ENCODE measurements at places on chromosomes 3 and 15.

DNA sequence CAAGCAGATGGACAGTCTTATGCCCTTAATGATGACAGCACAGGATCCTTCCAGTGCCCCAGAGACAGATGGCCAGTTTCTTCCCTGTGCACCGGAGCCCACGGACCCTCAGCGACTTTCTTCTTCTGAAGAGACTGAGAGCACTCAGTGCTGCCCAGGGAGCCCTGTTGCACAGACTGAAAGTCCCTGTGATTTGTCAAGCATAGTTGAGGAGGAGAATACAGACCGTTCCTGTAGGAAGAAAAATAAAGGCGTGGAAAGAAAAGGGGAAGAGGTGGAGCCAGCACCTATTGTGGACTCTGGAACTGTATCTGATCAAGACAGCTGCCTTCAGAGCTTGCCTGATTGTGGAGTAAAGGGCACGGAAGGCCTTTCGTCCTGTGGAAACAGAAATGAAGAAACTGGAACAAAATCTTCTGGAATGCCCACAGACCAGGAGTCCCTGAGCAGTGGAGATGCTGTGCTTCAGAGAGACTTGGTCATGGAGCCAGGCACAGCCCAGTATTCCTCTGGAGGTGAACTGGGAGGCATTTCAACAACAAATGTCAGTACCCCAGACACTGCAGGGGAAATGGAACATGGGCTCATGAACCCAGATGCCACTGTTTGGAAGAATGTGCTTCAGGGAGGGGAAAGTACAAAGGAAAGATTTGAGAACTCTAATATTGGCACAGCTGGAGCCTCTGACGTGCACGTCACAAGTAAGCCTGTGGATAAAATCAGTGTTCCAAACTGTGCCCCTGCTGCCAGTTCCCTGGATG, 198.7 kb downstream of the AKAP13 start:
- no peak for DNase-seq

DNA sequence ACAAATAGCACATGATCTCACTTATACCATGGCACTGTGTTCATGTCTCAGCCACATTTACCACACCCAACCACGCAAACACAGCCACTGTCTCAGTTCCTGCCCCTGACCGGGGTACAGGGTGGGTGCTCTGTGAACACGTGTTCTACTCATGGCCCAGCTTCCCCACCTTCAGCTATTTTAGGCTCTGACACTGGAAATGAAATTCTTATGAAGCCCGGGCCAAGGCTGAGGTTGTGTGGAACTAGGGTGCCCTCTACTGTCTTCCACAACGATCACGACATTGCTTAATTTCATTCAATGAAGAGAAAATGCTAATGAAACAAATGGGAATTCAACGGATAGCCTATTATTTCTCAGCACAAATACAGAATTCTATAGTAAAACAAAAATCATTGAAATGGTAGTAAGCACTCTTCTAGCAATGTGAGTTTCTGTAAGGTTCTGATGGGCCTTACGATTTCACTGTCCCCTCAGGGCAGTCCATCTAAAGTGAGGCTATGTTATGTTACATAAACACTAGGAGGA, 2.1 kb upstream of the GABRA5 start:
- no peak for DNase-seq

DNA sequence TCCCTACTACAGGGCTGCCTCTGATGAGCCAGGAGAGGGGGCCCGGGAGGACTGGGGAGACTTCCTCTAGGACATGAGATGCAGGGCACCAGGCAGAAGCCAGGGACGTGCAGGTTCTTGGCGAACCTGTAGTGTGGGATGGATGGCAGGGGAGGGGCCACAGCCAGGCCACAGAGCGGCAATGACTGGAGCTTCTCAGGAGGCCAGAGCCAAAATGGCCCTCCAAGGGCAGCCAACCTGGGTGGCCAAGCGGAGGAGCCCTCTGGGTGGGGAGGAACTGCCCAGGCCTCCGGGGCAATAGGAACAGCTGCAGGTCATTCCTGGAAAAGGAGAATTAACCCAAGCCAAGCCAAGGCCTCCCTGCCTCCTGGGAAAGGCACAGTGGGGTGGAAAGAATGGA, 224.5 kb downstream of the XXYLT1 start:
- DNase-seq: no peak

GRCh38 chr3:142858043-142858442, 30.8 kb downstream of the PCOLCE2 start:
- no peak for DNase-seq

DNA sequence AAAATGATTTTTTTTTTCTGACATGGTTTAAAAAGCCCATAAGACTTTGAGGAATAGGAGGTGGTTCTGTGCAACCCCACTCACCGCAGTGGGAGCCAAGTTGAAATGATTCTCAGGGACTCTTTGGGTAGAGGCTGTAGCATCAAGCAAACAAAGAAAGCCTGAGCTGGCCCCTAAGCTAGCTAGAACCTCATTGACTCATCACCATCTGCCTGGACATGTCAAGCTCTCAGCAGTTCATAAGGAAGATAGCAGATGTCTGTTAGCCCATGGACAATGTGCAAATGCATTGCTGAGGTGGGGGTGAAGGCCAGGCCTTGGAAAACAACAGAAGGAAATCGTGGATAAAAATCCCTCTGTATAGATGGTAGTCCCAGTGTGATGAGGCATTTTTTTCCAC, 234.8 kb downstream of the NR2F2 start:
- no peak for DNase-seq

DNA sequence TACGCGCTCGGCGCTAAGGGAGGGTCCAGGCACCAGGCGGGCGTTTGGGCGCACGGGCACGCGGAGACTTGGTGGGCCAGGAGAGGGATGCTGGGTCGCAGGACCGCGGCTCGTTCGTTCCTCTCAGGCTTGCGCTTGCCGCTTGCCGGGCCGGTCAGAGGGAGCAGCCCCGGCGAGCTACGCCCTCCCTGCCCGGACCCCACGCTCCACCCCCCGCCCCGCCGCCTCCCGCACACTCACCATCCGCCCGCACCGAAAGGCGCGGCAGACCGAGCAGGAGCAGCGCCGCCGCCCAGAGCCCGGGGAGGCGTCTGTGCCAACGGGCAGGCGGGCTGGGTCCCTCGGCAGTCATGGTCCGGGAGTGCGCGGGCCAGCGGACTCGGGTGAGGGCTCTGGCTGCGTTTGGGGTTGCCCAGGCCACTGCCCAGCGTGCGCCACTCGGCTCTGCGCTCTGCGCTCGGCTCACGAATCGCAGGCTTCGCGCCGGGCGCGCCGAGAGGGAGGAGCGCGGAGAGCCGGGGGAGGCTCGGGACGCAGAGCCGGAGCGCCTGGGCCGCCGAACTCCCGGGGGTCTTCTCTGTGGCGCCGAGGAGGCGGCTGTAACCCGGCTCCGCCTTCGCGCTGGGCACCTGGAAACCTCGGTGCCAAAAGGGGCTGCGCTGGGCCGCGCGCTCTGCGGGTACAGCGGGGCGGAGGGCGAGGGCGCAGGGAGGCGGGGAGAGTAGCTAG, at the start of gene SUSD5:
Gene SUSD5 (minus strand): TSS at position 365 of the 729 bp plus-strand sequence. CDS start 13 bp downstream, at position 352.
- no peak for DNase-seq

DNA sequence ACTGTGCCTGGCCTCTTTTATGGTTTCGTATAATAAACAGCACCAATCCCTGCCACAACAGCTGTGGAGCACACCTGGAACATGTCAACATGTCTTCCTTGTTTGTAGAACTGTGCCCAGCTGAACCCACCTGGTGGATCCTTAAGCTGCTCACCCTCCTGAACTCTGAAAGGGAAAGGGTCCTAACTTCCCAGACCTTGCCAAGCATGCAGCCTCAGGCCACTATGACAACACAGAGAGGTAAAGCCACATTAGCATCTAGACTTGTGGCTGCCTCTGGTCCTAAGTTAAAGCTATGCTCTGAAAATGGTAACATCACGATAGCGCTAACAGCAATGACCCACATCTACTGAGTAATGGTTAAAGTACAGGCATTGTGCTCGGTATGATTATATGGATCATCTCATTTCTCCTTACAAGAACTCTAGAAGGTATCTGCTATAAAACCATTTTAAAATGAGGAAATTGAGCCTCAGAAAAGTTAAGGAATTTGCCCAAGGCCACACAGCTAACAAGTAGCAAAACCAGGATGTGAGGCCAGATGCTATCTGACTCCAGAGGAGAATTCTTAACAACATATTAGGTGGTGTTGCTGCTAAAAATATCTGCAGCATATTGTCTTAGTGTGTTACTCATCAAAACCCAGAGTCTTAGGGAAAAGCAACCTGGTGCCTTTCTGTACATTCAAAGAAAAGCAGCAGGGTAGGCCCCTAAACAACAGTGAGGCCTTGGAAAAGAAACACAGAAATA, 23.1 kb upstream of the HERC1 start:
- no peak for DNase-seq

GRCh38 chr3:89612027-89612426, 504.6 kb downstream of the EPHA3 start:
- DNase-seq: no peak

GRCh38 chr15:45185903-45186770, 1.6 kb downstream of the SHF start:
- DNase-seq: no peak

DNA sequence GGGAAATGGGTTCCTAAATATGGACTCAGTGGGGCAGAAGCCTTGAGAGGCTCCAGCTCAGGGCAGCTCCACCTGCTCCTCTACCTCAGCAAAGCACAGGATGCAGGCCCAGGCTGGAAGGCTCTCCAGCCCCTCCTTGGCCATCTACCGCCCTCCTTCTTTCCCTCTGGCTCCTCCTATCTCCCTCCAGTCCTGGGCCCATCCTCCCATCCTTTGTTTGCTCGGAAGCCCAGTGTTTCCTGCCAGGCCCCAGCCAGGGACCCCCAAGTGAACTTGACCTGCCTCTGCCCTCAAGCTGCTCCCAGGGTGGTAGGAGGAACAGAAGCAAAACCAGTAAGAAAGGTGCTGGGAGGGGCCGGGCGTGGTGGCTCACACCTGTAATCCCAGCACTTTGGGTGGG, 20.1 kb downstream of the MAPKAPK3 start:
- DNase-seq: no peak

DNA sequence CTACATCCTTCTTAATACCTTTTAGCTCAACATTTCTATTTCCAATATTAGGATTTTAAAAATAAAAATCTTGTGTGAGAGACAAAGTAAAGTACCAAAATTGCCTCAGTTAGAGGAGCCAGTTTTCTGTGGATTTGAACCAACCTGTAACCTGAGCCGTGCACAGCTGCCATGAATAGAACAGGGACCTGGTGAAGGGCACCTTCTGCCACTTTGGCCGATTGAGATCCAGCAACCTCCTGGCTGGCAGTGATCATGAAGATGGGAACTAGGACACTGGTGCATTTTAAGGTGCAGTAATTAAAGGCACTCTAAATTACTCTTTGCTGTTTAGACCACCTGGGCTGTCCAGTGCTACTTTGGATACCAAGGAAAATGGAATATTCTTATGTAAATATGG, 34.3 kb upstream of the TRAK1 start:
- DNase-seq: no peak

DNA sequence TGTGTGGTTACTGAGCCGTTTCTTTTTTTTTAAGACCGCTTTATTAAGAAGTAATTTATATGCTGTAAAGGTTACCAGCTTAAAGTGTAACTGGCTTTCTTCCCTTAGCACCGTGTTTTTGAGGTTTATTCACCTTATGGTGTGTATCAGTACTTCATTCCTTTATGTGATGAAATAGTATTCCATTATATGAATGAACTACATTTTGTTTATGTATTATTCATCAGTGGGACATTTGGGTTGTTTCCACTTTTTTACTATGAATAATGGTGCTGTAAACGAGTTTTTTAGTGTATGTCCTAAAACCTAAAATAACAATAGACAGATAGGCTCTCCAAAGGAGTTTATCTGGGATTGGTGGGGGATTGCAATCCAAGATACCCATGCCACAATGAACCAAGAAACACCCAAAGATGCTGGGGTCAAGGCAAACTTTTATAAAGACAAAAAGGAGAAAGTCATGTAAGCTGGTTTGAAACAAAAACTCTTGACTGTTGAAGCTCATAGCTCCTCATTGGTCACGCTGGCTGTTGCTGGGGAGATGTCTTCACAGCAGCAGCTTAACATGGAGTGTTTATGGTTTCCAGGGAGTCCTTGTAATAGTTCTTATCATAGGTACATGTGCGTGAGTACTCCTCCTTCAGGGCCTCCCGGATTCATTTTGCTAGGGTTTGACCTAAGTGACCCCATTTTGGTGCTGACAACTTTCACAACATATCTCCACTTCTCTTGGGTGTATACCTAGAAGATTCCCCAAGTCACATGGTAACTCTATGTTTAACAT, 16.0 kb downstream of the TM2D3 start:
- no peak for DNase-seq

- DNase-seq: no peak
Measured at GRCh38 chr3:69370901-69371301, 15.0 kb downstream of the FRMD4B start.

DNA sequence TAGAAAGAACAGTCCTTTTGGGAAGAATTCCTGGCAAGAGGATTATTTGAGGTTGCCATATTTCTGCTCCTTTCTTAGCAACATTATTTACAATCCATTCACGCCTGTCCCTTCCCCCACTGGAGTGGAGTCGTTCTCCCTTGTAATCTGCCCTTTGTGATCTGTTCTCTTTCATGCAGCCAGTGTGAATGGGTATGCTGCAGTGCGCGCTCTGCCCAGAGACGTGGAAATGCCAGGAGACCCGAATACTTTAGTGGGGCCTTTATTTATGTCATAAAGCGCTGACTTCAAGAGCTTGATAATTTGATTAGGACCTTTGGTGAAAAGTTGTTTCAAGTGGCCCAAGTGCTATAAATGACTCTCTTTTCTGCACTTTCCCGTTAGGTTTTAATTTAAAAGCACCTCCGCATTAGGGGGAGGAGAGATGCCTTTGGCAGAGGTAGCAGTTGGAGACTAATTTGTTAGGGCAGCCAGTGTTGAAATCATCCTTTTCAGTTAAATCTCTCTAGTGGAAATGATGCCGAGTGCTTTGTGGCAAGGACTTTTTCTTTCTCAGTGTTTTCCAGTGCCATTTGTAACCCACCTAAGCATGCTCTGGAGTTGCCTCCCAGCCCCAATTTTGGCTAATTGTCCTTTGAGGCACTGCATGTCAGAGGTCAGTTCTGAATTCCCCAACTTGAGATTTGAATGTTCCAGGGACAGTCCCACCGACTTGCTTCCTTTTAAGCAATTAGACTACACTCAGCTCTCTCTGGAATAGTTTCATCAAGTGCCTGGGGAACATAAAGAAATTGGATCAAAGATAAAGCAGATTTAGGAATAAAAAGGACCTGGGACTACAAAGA, 52.4 kb downstream of the PSMD6 start:
- DNase-seq: no peak

GRCh38 chr3:99678023-99678422, 39.6 kb downstream of the COL8A1 start:
- no peak for DNase-seq

GRCh38 chr3:100966807-100967206, 26.4 kb downstream of the ABI3BP start:
- DNase-seq: no peak
